H1 (cell line): ENCODE measurements at places on chromosomes 4 and X. TPM values are rescaled to one million over a fixed set of nuclear protein-coding genes. Genes with fewer than 3 reads are reported as not detected.

- H3K4me1 ChIP-seq: no peaks in the 10 kb centered on the region
- no peak overlapping the region for H3K27ac ChIP-seq
- H3K27me3 ChIP-seq: no peaks in the 10 kb centered on the region
- no peak for DNase-seq
- H3K36me3 ChIP-seq: no peaks in the 10 kb centered on the region
- H3K4me3 ChIP-seq: no peak overlapping the region
These were observed 278.9 kb upstream of the FTHL17 start for GRCh38 chrX:31350808-31351074.

- DNase-seq: no peak
- peaks cover 6% of the 10 kb centered on the region; the same call in 1 of the 2 replicates for H3K4me1 ChIP-seq
- no peak overlapping the region for H3K27ac ChIP-seq
These were observed 13.4 kb upstream of the ETDC start for GRCh38 chrX:135295944-135296305.

DNA sequence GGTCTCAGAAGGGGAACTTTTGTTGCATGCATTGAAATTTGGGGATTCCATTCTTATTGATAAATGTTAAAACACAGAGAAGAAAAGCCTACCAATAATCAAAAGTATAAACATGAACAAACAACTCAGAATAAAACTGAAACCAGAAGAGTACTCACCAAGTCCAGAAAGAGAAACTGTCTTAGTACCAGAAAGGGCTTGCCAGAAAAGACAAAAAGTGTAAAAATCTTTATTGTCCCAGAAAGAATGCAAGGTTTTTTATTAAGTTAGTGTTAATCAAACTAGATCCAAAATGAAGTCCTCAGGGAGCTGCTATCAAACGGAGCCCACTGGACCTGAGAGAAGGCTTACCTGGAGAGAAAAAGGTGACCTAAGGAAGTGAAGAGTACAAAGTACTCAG is 897.5 kb downstream of the PCDH7 start:
- DNase-seq: no peak
- H3K27ac ChIP-seq: no peak overlapping the region
- no peaks in the 10 kb centered on the region for H3K27me3 ChIP-seq
- H3K4me3 ChIP-seq: no peak overlapping the region
- no peaks in the 10 kb centered on the region for H3K36me3 ChIP-seq

- no peak overlapping the region for H3K27ac ChIP-seq
- peak overlapping the region; percentile 78 for H3K4me3 ChIP-seq
- 0 out of 2 replicates have a peak, but pooled peaks cover 6% of the 10 kb centered on the region for H3K36me3 ChIP-seq
- no peak for DNase-seq
These were observed 528 bp upstream of the SLC25A4 start for GRCh38 chr4:185142564-185142911.

DNA sequence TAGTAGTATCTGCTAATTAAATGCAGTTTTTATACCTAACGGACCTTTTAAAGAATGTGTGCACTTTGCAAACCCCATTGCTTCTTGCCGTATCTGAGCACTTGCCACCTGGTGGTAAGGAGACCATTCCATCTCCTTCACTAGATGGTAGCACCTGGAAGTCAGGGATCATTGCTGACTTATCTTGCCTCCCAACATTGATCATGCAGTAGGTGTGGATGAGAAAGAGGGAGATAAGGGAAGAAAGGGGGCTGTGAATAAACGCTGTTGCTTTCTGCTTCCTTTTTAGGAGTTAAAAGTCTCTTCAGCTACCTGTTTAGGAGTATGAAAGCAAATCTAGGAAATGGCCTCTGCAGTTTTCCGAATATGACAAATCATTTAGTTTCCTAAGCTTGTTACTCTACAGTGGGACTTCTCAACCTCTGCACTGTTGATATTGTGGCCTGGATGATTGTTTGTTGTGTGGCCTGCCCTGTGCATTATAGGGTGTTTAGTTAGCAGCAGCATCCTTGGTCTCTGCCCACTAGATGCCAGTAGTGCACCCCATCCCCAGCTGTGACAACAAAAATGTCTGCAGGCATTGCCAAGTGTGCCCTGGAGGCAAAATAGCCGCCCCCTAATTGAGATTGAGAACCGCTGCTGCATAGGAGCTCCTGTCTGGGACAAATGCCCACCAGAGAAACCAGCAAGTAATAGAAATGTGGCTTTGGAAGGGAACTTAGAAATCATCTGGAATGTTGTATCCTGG is 38.8 kb downstream of the GAB1 start:
- no peak overlapping the region for H3K4me3 ChIP-seq
- no peaks in the 10 kb centered on the region for H3K36me3 ChIP-seq
- no peak for DNase-seq
- H3K27me3 ChIP-seq: no peaks in the 10 kb centered on the region

- no peaks in the 10 kb centered on the region for H3K36me3 ChIP-seq
- no peak for DNase-seq
- no peaks in the 10 kb centered on the region for H3K4me1 ChIP-seq
- H3K27ac ChIP-seq: no peak overlapping the region
- H3K4me3 ChIP-seq: no peak overlapping the region
These were observed 85.0 kb upstream of the WDFY3 start for GRCh38 chr4:85051526-85051925.

GRCh38 chr4:158139086-158139485 is 33.7 kb downstream of the GASK1B start:
- H3K36me3 ChIP-seq: no peaks in the 10 kb centered on the region
- H3K27me3 ChIP-seq: no peaks in the 10 kb centered on the region
- H3K27ac ChIP-seq: no peak overlapping the region
- H3K4me1 ChIP-seq: no peaks in the 10 kb centered on the region

DNA sequence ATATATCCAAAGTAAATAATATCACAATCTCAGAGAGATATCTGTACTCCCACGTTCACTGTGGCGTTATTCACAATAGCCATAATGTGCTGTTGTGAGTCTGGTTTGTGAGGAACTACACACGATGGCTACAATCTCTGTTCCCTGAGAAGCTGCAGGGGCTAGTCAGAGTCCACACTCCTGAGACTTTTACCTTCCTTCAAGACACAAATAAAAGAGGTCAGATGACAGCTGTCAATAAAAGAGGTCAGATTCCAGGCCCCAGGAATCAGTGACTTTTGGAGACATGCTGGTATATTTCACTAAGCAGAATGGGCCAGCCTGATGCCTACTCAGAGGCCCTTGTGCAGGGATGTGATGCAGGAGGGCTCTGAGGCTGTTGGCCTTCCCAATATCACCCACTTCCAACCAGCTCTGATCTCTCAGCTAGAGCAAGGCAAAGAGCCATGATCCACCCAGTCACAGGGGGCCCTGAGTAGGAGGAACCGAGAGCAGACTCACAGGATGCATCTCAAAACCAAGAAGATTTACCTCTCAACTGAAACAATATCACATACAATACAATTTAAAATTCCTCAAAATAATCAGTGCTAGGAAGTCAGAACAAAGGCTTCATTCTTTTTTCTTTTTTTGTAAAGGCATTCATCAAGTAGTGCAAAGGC is 13.8 kb downstream of the FRYL start:
- H3K4me3 ChIP-seq: no peak overlapping the region
- no peak overlapping the region for H3K27ac ChIP-seq
- no peaks in the 10 kb centered on the region for H3K27me3 ChIP-seq
- no peak for DNase-seq
- no peaks in the 10 kb centered on the region for H3K4me1 ChIP-seq

GRCh38 chr4:2768124-2768523 is 12.0 kb upstream of the TNIP2 start:
- H3K27ac ChIP-seq: no peak overlapping the region
- DNase-seq: no peak
- peaks cover 6% of the 10 kb centered on the region for H3K4me1 ChIP-seq
- no peak overlapping the region for H3K4me3 ChIP-seq
- no peaks in the 10 kb centered on the region for H3K36me3 ChIP-seq
- H3K27me3 ChIP-seq: 0 out of 2 replicates have a peak, but pooled peaks cover 2% of the 10 kb centered on the region

DNA sequence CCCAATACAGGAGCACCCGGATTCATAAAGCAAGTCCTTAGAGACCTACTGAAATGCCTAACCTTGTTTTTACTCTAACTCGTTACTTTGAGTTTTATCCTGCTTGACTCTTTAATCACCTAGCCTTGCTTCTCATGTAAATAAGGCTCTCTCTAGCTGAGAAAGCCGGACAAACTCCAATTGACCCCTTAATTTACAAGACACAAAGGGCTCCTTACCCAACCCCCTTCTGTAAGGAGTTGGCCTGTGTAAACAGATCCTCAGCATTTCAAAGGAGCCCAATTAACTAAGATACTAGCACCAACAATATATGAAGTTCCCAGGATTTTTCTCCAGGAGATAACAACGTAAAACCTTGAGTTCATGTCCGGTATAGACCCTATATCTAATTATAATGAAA is 61.7 kb downstream of the CT47B1 start:
- no peak overlapping the region for H3K4me3 ChIP-seq
- H3K36me3 ChIP-seq: no peaks in the 10 kb centered on the region
- peaks cover 21% of the 10 kb centered on the region for H3K27me3 ChIP-seq
- H3K27ac ChIP-seq: no peak overlapping the region
- peak; percentile 33 for DNase-seq
- H3K4me1 ChIP-seq: no peaks in the 10 kb centered on the region

DNA sequence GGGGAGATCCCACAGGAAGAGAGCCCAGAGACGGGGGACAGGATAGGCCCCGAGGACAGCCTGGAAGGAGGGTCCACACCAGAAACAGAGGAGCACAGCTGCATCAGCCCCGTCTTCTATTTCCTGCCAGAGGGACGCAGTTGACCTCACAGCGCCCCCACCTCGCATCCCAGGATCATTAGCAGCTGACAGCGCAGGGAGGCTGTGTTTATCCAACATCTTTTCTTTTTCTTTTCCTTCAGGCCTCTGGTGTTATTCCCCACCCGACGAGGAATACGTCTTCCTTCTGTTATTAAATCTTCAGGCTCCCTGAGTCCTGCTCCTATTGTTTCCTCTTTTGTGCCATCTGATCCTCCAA is 75.4 kb downstream of the DCHS2 start:
- H3K4me1 ChIP-seq: no peaks in the 10 kb centered on the region
- peak overlapping the region; percentile 72 for H3K4me3 ChIP-seq
- no peaks in the 10 kb centered on the region for H3K27me3 ChIP-seq
- H3K36me3 ChIP-seq: no peaks in the 10 kb centered on the region
- no peak for DNase-seq
- no peak overlapping the region for H3K27ac ChIP-seq

- H3K27ac ChIP-seq: no peak overlapping the region
- H3K27me3 ChIP-seq: no peaks in the 10 kb centered on the region
- no peak for DNase-seq
- no peak overlapping the region for H3K4me3 ChIP-seq
- H3K36me3 ChIP-seq: no peaks in the 10 kb centered on the region
- H3K4me1 ChIP-seq: no peaks in the 10 kb centered on the region
These were observed 31.1 kb downstream of the NHSL2 start for GRCh38 chrX:71941776-71942175.

DNA sequence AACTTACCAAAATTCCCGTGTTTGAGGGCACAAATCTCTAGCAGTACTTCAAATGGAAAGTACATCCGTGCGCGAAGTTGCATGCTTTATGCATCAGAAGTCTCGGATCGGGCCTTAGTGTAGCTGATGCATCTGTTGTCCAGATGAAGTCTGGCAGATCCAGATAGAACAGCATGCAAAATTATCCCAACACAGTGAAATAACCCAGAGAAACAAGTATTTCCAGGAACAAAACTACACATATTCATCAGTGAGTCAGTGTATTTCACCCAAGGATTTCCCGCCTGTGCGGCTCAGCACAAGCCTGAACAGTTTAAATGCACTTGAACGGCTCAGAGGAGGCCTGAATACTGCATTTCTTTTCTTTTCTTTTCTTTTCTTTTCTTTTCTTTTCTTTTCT is 27.4 kb upstream of the CLDN24 start:
- no peaks in the 10 kb centered on the region for H3K36me3 ChIP-seq
- no peak overlapping the region for H3K27ac ChIP-seq
- H3K4me3 ChIP-seq: no peak overlapping the region
- no peak for DNase-seq
- no peaks in the 10 kb centered on the region for H3K4me1 ChIP-seq
- H3K27me3 ChIP-seq: no peaks in the 10 kb centered on the region

GRCh38 chr4:159291176-159291575 is 188.3 kb downstream of the RAPGEF2 start:
- DNase-seq: no peak
- no peak overlapping the region for H3K4me3 ChIP-seq
- no peaks in the 10 kb centered on the region for H3K4me1 ChIP-seq
- no peak overlapping the region for H3K27ac ChIP-seq

GRCh38 chrX:109873983-109874382 is 128.9 kb upstream of the TMEM164 start:
- no peaks in the 10 kb centered on the region for H3K4me1 ChIP-seq
- no peaks in the 10 kb centered on the region for H3K27me3 ChIP-seq
- no peak overlapping the region for H3K27ac ChIP-seq
- no peak overlapping the region for H3K4me3 ChIP-seq

- DNase-seq: no peak
- H3K36me3 ChIP-seq: no peaks in the 10 kb centered on the region
- H3K27ac ChIP-seq: no peak overlapping the region
- H3K27me3 ChIP-seq: no peaks in the 10 kb centered on the region
These were observed 157.0 kb downstream of the SHROOM3 start for GRCh38 chr4:76591992-76592391.

DNA sequence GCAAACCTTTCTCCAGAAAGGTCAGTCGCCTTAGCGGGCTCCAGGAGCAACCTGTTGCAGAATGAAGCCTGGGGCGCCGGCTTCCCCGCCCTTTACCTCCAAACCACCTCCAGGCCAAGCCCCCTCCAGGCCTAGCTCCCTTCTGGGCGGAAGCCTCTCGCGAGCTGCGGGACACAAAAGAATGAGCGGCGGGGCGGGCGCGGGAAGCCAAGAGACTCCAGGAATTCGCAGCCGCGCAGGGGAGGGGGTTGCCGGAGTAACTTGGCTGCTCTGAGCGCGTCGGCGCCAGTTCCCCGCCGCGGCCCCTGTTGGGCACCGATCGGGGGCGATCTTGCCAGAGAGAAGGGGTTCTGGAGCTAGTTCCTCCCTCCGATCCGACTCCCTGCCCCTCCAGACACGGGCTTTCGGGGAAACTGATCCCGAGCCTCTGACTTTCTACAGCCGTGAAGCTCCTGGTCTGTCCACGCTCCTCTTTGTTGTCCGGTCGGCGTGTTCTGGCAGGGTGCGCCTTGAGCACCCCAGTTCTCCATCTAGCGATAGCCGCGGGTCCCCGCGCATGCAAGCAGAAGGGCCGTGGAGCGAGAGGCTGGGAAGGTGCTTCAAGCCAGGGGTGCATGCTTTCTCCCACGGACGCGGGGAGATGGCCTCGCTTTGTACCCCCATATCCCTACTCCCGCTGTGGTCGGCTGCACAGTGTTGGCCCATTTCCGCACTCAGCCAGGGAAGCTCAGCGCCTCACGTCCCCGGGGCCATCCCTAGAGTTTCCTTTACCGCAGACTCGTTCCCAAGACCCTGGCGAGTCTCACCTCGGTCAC is 1.2 kb downstream of the PROM1 start:
- H3K27ac ChIP-seq: peak overlapping the region; percentile 48; the same call in 1 of the 2 replicates
- DNase-seq: peak; percentile 88
- peaks cover 6% of the 10 kb centered on the region; the same call in 1 of the 2 replicates for H3K4me1 ChIP-seq
- no peaks in the 10 kb centered on the region for H3K36me3 ChIP-seq

- no peaks in the 10 kb centered on the region for H3K27me3 ChIP-seq
- no peak overlapping the region for H3K4me3 ChIP-seq
- no peaks in the 10 kb centered on the region for H3K36me3 ChIP-seq
- no peak for DNase-seq
These were observed 150.3 kb upstream of the MAOA start for GRCh38 chrX:43505769-43506168.

GRCh38 chrX:20362268-20363267 is 95.9 kb upstream of the RPS6KA3 start:
- no peaks in the 10 kb centered on the region for H3K36me3 ChIP-seq
- no peaks in the 10 kb centered on the region for H3K4me1 ChIP-seq
- H3K27ac ChIP-seq: no peak overlapping the region
- no peaks in the 10 kb centered on the region for H3K27me3 ChIP-seq
- no peak for DNase-seq
- H3K4me3 ChIP-seq: no peak overlapping the region

The IL1RAPL1 gene
- total RNA-seq: 0.29 and 0.35 TPM in 2 replicates

The POF1B gene
- total RNA-seq: not detected in 2 replicates

The TEX13B gene
- total RNA-seq: 0.32 TPM in 1 of 2 replicates, not detected in the other

The USP38 gene
- 10.5 and 10.8 TPM in 2 replicates for total RNA-seq

The GYG2 gene
- 65.3 and 65.4 TPM in 2 replicates for total RNA-seq

The NKX1-1 gene
- not detected in 2 replicates for total RNA-seq

The ADGRL3 gene
- 13.0 and 14.0 TPM in 2 replicates for total RNA-seq

The RAB9B gene
- 0.46 and 0.56 TPM in 2 replicates for total RNA-seq
